ENCODE measurements at places on chromosomes 11 and 22.

DNA sequence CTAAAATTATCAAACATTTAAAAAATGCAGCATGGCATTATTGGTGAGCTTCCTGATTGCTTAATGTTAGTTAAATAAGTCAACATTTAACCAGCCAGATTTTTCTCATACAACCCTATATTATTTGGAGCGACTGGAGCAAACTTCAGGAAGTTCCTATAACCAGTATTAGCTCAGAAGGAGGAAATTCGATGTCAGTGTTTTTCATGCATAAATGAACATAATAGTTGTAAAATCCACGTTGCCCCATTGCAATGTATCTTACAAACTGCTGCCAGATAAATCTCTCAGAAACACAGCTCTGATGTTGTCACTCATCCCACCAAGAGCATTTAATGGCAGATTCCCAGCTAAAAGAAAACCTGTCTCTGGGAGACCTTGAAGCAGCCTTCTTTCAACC is 278.5 kb downstream of the CASP12 start:
- DNase-seq = no peak

DNA sequence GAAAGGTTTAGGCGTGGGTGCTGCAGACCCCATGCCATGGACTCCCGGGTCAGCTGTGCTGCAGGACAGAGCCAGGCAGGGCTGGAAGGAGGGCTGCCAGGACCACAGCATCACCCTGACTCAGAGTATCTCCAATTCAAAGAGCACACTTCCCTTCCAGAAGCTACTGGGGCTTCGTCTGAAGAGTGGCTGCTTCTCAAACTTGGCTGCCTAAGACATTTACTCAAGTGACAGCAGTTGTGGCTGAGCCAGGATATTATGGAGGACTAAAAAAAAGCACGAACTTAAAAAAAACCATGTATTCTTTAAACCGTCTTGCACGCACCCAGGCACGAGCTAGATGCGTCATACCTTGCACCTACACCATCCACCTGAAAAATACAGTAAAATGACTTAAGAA is 13.0 kb upstream of the BID start:
- no peak for DNase-seq

DNA sequence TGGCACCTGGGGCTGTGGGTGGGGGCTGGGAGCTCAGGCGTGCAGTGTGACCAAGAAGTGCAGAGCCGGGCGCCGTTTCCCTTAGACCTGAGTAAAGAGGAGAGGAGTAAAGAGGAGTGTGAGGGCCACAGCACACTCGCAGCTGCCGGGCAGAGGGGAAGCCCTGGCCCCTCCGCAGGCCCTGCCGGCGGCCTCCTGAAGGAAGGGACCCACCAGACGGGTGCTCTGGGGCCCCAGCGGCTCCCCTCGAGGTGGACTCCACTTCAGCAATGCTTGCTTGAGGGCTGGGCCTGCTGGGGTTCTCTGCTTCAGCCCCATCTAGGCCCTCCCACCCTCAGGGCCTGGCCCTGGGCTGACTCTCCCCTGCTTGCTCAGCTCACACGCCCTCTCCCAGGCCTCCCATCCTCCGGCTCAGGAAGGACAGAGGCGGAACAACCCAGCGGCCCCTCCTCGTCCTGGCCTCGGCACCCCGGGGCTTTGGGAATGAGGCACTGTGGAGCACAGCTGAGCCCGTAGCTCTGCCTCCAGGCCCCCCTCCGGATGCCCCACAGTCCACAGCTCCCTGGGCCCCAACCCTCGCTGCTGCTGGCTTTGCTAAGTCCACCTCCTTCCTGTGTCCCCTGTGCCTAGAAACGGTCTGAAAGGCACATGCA is 1198.7 kb downstream of the BRD1 start:
- DNase-seq = no peak

- DNase-seq = no peak
These were observed 63.7 kb downstream of the PACSIN2 start for GRCh38 chr22:42951093-42951710.

DNA sequence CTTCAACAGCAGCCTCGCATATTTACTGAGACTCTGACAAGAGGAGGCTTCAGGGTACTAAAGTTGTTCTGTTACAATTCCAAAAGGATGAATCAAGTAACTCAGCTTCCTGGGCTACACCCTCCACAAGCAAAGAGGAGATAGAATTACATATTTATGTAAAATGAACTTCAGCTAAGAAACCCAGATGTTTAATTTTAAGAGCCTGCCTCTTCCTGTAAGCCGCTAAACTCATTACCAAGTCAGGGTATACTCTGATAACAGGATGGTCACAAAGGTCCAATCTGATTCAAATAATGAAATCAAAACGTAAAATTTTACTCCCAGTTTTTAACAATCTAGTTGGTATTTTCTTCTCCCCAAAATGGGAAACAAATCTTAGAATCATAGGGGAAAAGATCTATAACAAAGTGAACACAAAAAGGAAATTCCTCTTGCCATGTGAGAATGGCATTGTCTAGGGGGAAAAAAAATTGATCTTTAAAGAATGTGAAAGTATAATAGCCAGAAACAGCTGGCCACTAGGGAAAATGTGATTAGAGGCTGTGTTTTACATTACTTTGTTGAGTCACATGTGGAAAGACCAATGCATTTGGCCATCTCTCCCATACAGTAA is 30.9 kb downstream of the CHEK2 start:
- no peak for DNase-seq

GRCh38 chr11:115657586-115657985 is 153.4 kb upstream of the CADM1 start:
- no peak for DNase-seq

GRCh38 chr11:125170001-125170509 is 5.5 kb downstream of the PKNOX2 start:
- DNase-seq = no peak

DNA sequence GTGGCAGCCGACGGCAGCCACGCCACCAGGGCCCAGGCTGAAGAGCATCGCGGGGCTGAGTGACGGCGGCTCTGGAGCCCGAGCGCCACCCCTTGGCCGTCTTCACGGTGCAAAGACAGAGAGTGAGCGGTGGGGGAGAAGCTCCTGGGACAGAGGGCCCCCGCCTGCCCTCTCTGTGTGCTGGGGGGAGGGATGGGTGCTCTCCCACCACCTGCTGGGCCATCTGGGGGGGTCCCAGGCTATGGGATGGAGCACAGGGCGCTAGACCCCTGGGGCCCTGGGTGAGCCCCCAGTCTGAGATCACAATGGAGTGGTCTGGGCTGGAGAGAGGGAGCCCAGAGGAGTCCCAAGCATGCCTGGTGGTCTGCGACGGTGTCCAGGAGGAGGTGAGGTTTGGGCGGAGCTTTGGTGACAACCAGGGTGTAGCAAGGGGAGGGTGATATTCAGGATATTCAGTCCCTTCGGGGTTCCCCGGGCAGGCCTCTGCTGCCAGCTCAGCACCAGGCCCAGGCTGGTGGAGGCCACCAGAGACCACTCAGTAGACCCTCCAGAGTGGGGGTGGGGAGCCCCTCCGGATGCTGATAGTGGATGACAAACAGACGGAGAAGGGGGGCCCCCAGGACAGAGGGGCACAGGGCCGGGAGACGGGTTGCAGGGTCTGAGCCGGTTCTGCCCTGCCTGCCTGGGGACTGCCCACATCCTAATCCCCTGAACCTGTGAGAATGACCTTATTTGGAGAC is 78.1 kb upstream of the PRR5 start:
- no peak for DNase-seq

DNA sequence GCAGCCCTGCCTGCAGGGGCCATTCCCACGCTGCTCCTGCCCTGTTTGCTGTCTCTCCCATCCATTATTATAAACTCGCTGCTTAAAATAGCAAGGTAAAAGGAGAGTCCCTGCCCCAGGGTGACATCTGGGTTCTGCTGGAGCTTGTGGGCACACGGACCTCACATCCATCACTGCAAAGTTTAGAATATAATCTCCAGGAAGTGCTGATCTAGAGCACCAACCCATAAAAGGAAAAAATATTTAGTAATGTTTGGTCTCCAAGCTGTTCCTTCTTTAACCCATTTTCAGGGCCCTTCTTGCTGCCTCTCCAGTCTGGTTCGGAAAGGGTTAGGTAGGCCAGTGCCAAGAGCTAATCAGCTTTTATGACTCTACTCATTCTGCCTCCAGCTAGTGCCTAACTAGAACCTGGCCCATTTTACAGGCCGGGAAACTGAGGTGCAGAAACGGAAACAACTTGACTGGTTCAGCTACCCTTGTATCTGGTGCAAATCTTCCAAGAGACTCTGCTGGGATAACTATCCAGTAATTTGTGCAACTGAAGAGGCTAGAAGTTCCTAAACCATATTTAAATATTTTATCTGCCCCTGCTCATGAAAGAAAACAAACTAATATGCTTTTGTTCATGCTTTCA is 37.5 kb downstream of the IRAG1 start:
- no peak for DNase-seq

- DNase-seq = no peak
These were observed 22.9 kb upstream of the CARD18 start for GRCh38 chr11:105162506-105162905.

All from SW480 (cell line).